ENCODE measurements at places on chromosomes 12 and 14. TPM values are rescaled to one million over a fixed set of nuclear protein-coding genes. Genes with fewer than 3 reads are reported as not detected.

RAB15 gene
- 59.2 TPM for total RNA-seq

KRT71 gene
- total RNA-seq: not detected

NEUROD4 gene
- not detected for total RNA-seq

- H3K27ac ChIP-seq: no peak overlapping the region
- DNase-seq: no peak
- no peaks in the 10 kb centered on the region for H3K27me3 ChIP-seq
- H3K4me1 ChIP-seq: no peaks in the 10 kb centered on the region
- no peaks in the 10 kb centered on the region for H3K36me3 ChIP-seq
These were observed 100.3 kb downstream of the ERC1 start for GRCh38 chr12:1091350-1091749.

GRCh38 chr12:68910128-68910527 is 22.8 kb downstream of the CPM start:
- H3K4me1 ChIP-seq: no peaks in the 10 kb centered on the region
- no peak overlapping the region for H3K4me3 ChIP-seq
- H3K27ac ChIP-seq: no peak overlapping the region
- DNase-seq: no peak
- H3K36me3 ChIP-seq: no peaks in the 10 kb centered on the region

DNA sequence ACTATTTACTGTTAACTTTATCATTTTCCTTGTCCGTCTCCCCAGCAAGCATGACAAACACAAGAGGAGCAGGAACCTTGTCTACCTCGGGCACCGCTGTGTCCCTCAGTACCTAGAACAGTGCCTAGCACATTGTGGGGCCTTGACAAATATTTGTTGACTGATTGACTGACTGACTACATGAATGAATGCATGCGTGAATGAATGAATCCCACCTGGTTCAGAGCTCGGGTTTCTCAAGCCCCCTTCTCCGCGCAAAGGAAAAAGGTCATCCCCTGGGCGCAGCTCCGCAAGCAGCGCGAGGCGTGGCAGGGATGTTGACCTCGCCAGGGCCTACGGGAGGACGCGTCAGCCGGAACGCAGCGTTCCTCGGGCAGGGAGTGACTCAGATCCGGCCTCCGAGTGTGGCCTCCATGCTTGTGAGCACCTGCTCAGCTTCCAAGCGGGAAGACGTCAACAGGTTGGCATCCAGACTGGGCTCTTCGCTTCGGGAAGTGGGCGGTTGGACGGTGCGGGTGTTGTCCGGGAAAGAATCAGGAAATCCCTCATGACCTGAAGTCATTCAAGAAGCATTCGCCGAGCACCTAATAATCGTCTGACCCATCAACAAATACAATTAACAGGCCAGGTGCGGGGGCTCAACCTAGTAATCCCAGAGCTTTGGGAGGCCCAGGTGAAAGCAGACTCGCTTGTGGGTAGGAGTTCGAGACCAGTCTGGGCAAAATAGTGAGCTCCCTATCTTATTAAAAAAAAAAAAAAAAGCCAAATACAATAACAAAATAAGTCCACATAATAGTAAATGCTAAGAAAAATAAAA is 13.9 kb upstream of the UBC start:
- H3K27ac ChIP-seq: no peak overlapping the region
- DNase-seq: no peak
- H3K36me3 ChIP-seq: no peaks in the 10 kb centered on the region
- H3K4me3 ChIP-seq: peak overlapping the region; percentile 99

DNA sequence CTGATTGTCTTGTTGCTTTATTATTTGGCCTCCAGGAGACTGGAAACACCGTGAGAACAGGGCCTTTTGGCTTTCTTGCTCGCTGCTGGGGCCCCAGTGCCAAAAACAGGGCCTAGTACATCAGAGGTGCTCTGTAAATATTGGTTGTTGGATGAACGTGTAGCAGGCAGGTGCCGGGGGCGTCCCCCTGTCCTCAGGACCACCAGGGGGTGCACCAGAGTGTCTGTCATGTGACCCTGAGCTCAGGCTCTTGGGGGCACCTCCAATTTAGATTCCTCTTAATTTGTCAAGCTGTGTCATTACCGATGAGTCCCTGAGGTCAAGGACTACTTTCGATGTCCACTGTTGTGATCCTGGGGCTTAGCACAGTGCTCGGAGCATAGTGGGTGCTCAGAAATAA is 87.1 kb downstream of the ACACB start:
- no peak overlapping the region for H3K4me3 ChIP-seq
- H3K36me3 ChIP-seq: no peaks in the 10 kb centered on the region
- H3K27me3 ChIP-seq: no peaks in the 10 kb centered on the region
- no peak overlapping the region for H3K27ac ChIP-seq
